ENCODE measurements at places on chromosomes 3 and 15.

GRCh38 chr3:52202384-52203077 lies 4.6 kb downstream of the ALAS1 start:
- DNase-seq: no peak

DNA sequence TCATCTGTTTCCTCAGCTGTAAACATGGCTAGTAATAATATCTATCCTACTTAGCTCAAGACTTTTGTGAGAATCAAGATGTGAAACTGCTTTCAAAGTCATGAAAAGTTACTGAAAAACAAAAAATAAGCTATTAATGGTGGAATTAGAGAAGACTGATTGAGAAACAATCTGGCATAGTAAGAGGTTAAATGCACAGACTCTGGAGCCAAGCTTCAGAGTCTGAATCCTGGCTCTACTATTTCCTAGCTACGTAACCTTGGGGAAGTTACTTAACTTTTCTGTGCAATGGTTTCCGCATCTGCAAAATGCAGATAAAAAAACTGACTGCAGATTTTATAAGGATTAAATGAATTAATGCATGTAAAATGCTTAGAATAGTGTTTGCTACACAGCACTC lies 28.8 kb downstream of the LRRFIP2 start:
- DNase-seq: no peak

- DNase-seq: no peak
These were observed 1.3 kb upstream of the ETV5 start for GRCh38 chr3:186109897-186110803.

- no peak for DNase-seq
These were observed 47.8 kb upstream of the VPS8 start for GRCh38 chr3:184764191-184764590.

GRCh38 chr3:7315037-7315436 lies 454.1 kb downstream of the GRM7 start:
- no peak for DNase-seq

- DNase-seq: no peak
These were observed 8.2 kb upstream of the ANKRD63 start for GRCh38 chr15:40290918-40291574.

- no peak for DNase-seq
These were observed 209.8 kb downstream of the PDCD6IP start for GRCh38 chr3:34008191-34008590.

DNA sequence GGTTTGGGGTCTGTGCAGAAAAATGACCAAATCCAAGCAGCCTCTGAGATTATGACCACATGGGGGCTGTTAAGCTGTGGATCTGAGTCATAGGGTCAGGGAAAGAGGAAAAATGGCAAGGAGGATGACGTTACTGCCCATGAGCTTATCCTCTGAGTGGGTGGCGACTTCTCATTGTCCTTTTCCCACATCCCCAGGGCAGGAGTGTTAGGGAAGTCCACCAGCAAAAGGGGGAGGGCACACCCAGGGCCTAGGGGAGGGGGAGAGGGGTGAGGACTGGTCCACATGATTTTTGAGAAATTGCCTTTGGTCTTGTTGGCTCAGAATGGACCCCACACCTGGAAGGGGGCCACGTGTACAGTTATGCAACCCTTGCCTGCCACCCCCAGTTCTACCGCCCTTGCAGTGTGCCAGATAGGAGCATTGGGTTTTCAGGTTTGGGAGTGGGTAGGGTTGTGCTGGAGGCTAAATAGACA lies 2.6 kb downstream of the CD276 start:
- DNase-seq: no peak

GRCh38 chr15:75673426-75674235 lies 25.9 kb downstream of the SNX33 start:
- DNase-seq: no peak

DNA sequence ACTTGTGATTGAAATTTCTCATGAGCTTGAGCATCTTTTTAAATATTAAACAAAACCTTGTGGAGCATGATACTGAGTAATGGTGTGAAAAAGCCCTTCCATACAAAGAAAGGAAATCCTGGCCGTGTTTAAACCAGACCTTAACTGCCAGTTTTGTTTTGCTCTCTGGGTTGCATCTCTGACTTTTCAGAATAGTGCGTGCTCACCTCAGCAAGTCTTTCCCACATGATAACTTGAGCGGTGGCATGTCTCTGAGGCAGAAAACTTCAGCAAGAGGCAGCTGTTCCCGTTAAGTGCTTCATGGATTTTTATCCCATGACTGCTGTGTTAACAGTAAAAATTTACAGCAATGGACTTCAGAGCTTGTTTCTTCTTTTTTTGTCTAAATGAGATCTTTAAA lies 393.3 kb downstream of the FEZF2 start:
- no peak for DNase-seq

DNA sequence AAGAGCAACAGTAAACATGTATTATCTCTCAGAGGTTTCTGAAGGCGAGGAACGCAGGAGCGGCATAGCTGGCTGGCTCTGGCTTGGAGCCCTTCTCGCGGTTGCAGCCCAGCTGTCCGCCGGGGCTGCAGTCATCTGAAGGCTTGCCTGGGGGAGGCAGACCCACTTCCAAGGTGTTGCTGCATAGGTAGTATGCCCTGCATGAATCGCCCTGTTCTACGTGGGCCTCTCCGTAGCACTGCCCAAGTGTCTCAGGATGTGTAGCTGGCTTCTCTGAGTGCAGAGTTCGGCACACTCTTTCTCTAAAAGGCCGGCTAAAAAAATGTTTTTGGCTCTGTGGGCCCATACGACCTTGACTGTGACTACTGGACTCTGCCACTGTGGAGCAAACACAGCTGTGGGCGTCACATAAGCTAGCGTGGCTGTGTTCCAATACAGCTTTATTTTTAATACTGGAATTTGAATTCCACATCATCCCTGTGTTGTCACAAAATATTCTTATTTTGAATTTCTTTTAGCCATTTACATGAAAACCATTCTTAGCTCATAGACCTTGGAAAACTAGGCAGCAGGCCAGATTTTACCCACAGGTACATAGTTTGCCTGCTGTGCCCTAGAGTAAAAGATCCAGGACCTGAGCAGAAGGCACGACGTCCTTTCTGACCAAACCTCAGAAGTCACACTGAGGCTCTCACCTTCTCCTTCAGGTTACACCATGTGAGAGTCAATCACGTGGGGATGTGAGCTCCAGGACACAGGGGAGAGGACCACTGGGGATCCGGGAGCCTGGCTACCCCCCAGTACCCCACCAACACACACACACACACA lies 55.9 kb downstream of the PGPEP1L start:
- DNase-seq: no peak

GRCh38 chr15:99435877-99436541 lies 129.8 kb upstream of the MEF2A start:
- no peak for DNase-seq

DNA sequence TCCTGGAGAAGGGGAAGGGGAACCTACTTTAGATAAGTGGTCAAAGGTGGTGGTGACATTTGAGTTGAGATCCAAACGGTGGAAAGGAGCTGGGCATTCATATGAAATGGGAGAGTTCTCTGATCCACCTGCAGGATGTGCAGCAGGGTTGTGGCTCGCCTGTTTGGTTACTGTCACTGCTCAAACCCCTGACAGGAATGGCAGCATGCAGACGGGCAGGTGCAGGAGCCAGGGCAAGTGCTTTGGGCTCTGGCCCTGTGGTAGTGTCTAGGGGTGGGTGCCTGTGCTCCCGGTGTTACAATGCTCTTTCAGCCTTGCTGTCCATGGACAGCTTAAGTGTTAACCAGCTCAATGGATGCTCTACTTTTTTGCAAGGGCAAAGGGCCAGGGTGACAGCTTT lies 18.5 kb downstream of the PAQR9 start:
- DNase-seq: no peak

DNA sequence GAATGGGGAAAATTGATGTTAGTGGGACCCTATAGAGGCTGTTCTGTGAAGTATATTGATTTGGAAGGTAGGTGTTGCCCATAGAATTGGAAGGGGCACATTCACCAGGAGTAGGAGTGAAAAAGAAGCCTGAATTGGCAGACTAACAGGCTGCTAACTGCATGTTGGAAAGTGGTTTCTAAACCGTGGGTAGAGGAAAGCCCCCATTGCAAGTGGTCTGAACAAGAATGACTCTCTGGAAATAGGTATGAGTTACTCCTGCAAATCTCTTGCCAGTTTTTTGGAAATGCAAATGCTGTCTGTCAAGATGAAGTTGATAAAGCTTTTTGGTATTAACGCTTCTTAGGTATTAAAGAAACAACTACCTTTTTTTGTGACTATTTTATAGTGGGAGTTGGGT lies 3.5 kb downstream of the UBE2E1 start:
- no peak for DNase-seq

GRCh38 chr3:170584585-170585007 lies 1.3 kb downstream of the SLC7A14 start:
- DNase-seq: no peak

- DNase-seq: no peak
These were observed 364.1 kb downstream of the MFSD1 start for GRCh38 chr3:159165961-159166360.

- no peak for DNase-seq
These were observed 24.8 kb upstream of the SLMAP start for GRCh38 chr3:57731311-57731710.

Data from NCI-H187 treated with DMSO at 0.1 percent for 48 hours (cell line).